ENCODE measurements at places on chromosomes 7 and 10.

- DNase-seq: no peak
These were observed 247.0 kb upstream of the FERD3L start for GRCh38 chr7:19392246-19392645.

GRCh38 chr7:122199171-122199570 lies 55.1 kb upstream of the AASS start:
- DNase-seq: no peak

DNA sequence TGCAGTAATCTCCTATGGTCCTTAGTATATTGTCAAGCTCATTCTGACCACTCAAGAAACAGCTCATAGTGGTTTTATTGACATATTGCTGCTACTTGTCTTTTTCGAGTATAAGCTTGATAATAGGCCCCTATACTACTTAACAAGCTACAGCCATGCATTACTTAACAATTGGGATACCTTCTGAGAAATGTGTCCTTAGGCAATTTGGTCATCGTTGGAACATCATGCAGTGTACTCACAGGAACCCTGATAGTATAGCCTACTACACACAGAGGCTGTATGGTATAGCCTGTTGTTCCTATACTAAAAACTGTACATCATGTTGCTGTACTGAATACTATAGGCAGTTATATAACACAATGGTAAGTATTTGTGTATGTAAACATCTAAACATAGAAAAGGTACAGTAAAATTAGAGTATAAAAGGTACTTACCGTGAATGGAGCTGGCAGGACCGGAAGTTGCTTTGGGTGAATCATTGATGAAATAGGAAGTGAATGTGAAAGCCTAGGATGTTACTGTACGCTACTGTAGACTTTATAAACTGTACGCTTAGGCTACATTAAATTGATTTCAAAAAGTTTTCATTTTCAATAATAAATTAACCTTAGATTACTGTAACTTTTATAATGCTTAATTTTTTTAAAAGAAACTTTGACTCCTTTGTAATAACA lies 160.9 kb downstream of the LRRC4 start:
- no peak for DNase-seq

DNA sequence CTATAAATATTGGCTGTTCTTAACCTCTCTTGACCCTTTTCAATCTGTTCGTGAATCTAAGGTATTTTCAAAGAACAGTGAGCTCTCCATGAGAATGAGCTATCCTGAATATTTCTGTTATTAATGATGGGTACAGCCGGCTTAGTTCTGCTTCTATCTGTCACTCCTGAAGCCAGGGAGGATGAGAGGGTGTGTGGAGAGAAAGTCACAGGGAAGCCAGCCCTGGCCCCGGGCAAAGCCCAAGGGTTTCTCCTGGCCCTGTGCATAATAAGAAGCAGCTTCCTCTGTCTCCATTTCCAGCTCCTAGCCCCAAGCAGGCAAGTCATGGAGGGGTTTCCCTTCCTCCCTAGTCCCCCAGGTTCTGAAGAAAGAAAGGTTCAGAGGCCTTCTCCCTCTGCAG lies 151.1 kb downstream of the KCNMA1 start:
- DNase-seq: no peak

DNA sequence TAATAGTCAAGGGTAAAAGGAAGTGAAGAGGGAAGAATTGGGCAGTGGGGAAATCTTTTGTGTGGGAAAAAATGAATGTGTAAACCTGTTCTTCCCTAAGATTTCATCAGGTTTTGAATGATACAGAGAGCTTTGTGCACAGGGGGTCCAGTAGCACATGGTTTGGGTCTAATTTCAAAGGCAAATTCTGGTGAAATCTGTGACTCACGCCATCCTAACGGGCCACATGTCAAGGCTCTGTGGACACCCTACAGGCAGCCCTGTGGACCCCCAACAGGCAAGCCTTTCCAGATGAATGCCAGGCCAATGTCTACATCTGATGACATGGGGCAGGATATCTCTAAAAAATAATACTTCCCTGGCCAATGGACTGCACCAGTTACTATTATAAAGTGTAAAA lies 309.8 kb downstream of the PARD3 start:
- DNase-seq: no peak

DNA sequence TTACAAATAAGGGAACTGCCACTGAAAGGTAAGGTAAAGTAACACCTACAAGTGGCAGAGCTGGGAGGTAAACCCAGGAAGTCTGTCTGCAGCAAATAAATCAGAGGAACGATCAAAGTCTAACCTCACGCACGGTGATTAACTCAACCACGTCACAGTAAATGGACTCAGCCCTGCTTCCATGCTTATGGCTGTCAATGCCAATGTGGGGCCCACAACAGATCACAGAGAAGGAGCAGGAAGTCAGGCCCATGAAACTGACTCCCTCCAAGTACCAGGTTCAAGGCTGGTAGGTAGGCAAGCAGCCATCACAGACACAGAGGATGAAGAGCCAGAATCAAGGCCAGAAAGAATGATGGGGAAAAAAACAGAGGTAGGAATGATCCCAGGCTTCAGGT lies 38.0 kb upstream of the ACSL5 start:
- DNase-seq: no peak

GRCh38 chr10:87603196-87603595 lies 56.5 kb upstream of the PAPSS2 start:
- DNase-seq: no peak

DNA sequence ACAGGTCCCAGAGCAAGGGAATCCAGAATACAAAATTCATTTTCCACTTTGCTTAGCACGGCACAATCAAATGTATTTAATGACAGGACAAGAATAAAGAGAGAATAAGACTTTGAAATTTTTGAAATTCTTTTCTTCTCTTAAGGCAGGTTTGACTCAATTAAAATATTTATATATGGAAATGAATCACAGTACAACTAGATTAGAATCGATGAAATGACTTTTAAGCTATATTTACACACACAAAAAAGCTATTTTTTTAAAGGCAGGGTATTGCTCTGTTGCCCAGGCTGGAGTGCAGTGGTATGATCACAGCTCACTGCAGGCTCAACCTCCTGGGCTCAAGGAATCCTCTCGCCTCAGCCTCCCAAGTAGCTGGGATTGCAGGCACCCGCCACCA lies 265.4 kb upstream of the SLC26A5 start:
- DNase-seq: no peak

GRCh38 chr10:20299034-20299736 lies 483.0 kb downstream of the PLXDC2 start:
- DNase-seq: no peak

DNA sequence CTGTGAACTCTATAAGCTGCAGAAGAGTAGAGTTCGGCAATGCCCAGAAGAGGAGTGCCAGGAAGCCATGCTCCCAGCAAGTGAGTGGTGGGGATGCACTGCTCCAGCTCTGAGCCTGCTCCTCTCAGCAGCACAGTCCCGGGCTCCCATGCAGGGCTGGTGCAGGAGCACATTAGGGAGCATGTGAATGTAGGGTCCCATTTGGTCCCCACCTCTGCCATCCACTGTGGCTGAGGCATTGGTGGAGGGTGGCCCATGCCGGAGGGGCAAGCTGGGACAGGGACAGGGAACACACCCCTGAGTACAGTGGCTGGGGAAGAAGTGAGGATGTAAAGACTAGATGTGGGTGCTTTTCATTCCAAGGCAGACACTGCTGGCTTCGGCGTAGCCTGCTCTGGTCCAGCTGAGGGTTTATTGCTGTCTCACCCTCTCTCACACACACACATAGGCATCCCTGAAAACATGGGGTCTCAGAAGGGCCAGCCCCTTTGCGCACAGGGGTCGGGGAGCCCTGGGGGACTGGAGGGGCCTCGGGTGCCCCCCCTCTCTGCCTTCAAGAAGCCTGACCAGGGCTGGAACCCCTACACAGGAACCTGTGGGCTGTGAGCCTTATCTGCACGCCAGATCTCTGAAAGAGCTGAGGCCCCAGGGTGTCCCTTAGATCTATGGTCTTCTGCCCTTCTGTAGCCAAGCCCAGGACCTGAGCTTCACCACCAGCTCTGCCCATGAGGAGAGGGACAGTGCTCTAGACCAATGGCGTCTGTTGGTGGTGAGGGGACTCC lies 341.0 kb downstream of the TCERG1L start:
- DNase-seq: no peak

- DNase-seq: no peak
These were observed 280.1 kb downstream of the OTUD1 start for GRCh38 chr10:23718946-23719345.

- DNase-seq: no peak
These were observed 7.5 kb upstream of the CSGALNACT2 start for GRCh38 chr10:43130770-43131171.

- no peak for DNase-seq
These were observed 4.6 kb upstream of the ADRA2A start for GRCh38 chr10:111072232-111072631.

All from femur (tissue), 1 donor.